ENCODE measurements at places on chromosomes 7 and 10.

GRCh38 chr10:17771017-17771416 is 19.0 kb downstream of the TMEM236 start:
- DNase-seq = no peak

- no peak for DNase-seq
Measured at GRCh38 chr7:27210441-27211083, 10.7 kb upstream of the HOXA13 start.

GRCh38 chr7:1741246-1741645 is 71.2 kb downstream of the ELFN1 start:
- DNase-seq = no peak

GRCh38 chr7:29955799-29956486 is 33.7 kb downstream of the SCRN1 start:
- no peak for DNase-seq

DNA sequence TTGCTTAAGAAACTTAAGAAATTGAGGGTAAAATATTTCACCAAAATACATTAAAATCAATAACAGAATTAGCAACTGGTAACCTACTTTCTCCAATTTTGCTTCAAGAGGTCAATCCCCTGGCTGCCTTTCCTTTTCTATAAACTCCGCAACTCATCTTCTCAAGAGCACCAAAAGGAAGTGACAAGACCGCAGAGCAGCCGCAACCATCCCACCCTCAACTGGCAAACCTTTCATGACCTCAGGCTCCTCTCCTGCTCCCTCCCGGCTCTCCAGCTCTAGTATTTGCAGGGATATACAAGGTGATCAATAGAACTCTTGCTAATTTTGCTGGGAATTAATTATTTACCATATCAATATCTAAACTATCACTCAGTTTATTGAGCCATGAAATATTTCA is 88.9 kb downstream of the ATE1 start:
- no peak for DNase-seq

All from activated CD8-positive, alpha-beta memory T cell treated with anti-CD3 and anti-CD28 coated beads for 1 hour (primary cell).